ENCODE measurements at places on chromosomes 16 and 17.

DNA sequence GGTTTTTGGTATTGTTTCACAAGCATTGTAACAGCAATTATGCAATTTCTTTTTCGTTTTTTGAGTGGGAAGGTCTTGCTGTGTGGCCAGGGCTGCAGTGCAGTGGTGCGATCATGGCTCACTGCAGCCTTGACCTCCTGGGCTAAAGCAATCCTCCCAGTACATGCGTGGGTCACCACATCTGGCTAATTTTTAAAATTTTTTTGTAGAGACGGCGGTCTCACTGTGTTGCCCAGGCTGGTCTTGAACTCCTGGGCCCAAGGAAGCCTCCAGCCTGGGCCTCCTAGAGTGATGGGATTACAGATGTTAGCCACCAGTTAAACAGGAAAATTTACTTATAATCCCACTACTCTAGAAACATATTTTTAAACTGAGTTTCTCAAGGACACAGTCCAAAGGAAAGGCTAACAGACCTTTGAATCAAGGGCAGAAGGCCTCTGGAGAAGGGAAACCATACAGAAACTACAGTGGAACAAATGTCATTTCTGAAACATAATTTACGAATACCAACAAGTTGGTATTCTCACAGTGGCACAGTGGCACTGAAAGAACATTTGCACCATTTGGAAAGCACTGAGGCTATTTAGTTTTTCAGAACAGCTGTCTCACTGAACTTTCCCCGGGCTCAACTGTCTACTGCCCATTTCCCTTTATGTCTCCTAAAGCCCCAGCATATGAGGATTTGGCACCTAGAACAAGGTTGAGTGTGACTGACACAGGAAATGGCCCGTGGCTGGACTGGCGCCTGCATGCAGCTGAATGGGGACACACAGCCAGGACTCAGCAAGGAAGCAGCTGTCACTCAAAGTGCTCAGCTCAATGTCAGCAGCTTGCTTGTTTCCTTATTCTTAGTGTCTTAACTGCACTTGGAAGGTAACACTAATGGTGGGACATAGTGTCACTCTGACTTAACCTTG lies 2.8 kb upstream of the PRKAR1A start:
- no peak for DNase-seq

DNA sequence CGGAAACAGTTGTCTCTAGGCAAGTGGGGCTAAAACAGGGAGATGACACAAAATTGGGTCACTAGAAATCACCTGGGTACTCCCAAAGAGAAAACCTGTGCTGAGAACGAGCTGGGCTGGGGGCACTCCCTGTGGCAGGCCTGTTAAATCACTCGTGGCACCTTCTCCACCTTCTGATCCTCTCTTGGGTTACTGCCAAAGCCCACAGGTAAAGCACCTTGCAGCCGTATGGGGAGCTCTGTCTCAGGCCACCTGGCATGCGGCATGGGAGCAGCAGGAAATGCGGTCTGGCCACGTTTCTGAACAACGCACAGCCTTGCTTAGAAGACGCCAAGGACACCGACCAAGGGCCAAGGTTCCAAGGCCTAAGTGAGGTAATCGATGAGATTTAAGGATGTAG lies 21.5 kb upstream of the ICAM2 start:
- no peak for DNase-seq

DNA sequence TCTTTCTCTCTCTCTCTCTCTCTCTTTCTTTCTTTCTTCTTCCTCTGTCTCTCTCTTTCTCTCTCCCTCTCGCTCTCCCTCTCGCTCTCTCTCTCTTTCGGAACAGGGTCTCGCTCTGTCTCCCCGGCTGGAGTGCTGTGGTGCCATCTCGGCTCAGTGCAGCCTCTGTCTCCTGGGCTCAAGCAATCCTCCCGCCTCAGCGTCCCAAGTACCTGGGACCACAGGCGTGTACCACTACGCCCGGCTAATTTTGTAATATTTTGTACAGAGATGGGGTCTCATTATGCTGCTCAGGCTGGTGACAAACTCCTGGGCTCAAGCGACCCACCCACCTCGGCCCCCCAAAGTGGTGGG lies 12.7 kb upstream of the KLHDC4 start:
- DNase-seq: no peak

DNA sequence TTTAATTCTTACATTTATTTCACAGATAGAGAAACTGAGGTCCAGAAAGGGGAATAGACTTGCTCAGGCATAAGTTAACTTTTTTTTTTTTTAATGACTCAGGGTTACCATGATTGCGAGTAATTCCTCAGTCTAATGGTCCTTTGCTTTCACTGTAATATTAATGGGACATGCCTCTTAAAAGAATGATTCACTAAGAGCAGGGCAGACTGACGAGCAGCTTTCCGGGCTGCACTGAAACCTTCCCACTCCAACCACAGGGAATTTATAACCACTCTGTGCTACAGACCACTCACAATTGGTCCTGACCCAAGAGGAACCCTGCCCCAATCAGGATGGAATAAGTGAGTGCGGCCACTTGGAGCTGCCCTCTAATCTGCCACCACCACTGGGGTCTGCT lies 5.7 kb downstream of the HOXB2 start:
- DNase-seq: no peak

GRCh38 chr16:58493756-58494431 lies 6.0 kb upstream of the NDRG4 start:
- DNase-seq: no peak

DNA sequence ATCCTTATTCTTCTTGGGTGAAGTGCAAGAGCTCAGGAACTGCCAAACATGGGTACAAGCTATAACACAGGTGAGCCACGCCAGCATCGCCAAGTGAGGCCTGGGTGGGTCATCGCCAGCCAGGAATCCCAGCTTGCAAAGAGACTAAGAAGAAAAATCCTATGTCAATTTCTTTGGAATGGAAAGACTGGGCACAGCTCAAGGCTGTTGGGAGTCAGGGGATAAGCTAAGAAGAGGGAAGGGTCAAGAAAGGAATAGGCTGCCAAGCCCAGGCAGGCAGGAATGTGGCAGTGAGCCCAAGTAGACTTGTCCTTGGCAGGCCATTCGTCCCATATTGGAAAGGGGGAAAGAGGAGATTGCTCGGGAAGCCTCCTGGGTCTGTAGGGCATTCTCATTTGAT lies 191.4 kb upstream of the CDH5 start:
- no peak for DNase-seq

DNA sequence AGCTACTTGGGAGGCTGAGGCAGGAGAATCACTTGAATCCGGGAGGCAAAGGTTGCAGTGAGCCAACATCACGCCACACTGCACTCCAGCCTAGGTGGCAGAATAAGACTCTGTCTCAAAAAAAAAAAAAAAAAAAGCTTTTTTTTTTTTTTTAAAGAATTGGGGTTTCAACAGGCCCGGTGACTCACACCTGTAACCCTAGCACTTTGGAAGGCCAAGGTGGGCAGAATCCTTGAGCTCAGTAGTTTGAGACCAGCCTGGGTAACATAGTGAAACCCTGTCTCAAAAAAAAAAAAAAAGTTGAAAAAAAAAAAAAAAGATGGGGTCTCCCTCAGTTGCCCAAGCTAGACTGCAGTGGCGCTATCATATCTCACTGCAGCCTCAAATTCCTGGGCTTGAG lies 6.6 kb upstream of the HEXIM2 start:
- DNase-seq: no peak

GRCh38 chr17:78781893-78782304 lies at the start of gene CYTH1:
CYTH1 (minus strand) TSS chr17:78782273; CDS start chr17:78782223, 50 bp downstream.
- no peak for DNase-seq

DNA sequence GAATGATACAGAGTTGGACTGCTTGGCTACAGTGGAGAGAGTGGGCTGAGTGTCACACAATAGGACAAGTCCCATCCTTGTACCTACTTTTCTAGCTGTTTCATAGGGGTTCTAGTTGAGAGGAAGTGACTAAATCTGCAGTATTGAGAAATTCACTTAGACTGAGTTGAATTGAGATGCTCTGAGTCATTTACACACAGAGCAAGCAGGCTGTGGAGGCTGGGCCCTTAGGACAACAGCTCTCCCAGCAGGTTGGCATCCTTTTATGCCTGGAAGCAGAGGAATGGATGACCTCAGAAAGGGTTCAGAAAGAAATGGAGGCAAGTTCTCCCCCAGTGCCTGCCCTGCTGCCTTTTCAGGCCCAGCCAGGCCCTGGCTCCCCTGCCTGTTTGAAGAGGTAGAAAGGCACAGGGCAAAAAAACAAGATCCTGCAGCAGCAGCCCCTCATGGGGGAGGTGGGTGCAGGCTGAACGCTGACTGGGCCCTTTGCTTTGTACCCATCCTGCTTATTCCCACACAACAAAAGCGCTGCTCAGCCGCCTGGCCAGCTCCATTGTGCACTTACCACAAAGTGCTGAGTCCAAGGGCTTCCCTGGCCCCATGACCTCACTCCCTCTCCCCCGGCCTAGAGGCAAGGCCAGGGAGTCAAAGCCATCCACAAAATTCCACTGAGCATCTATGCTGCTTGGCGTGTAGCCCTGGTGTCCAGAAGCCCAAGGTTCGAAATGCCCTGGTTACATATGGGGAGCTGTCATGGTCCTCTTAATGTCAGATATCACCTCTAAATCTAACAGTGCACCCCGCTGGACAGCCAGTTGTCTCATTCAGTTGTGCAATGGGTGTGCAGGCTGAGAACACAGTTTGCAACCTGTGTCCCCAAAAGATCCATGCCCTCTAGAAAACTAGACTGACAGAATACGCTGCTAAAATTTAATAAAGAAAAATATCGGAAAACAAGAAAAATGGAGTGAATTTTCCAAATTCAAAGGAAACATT lies 5.4 kb upstream of the CRYBA1 start:
- DNase-seq: no peak

GRCh38 chr16:280552-280951 lies at the start of gene ARHGDIG:
ARHGDIG (plus strand) TSS chr16:280591; CDS start chr16:280681, 90 bp downstream.
- DNase-seq: no peak

- no peak for DNase-seq
Measured at GRCh38 chr17:65533056-65533745, 28.2 kb downstream of the AXIN2 start.

- DNase-seq: no peak
Measured at GRCh38 chr17:73533781-73534180, 110.5 kb downstream of the SDK2 start.

- no peak for DNase-seq
Measured at GRCh38 chr16:49461517-49461951, 87.9 kb downstream of the C16orf78 start.

DNA sequence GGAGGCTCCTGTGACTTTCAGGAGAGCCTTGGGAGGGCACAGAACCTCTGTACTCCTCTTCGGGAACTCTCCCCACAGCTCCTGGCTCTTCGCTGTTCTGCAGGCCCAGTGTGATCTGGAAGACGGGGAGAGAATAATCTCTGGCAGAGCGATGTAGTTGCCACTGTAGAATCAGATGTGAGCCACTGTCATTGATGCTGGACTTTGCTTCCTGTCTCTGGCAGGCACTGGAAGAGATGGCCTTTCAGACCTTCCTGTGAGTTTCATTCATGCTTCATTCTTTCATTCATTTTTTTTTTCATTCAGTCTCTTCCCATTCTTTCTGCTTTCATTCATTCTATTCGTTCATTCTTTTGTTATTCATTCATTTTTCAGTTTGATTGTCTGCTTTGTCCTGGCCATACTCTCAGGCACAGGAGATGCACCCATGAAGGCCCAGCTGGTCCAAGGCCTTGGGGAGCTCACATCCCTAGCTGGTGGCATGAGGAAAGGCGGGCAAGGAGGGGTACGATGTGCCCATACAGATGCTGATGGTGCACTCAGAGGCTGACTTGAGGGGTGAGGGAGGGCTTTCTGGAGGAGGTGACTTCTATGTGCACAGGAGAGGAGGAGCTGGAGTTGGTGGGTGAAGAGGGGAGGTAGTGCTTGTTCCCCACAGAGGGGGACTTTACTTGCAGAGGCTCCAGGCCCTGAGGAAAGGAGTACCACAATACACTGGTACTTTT lies 44.2 kb downstream of the CMIP start:
- no peak for DNase-seq

GRCh38 chr17:66299711-66300110 lies 2.7 kb upstream of the PRKCA start:
- no peak for DNase-seq

All from cortex of kidney (tissue), 1 donor.